ENCODE measurements at places on chromosomes 1 and 21. TPM values are rescaled to one million over a fixed set of nuclear protein-coding genes. Genes with fewer than 3 reads are reported as not detected.

- peak; percentile 50 for DNase-seq
Observed at GRCh38 chr21:44959376-44960091, 19.7 kb downstream of the SLX9 start.

DNA sequence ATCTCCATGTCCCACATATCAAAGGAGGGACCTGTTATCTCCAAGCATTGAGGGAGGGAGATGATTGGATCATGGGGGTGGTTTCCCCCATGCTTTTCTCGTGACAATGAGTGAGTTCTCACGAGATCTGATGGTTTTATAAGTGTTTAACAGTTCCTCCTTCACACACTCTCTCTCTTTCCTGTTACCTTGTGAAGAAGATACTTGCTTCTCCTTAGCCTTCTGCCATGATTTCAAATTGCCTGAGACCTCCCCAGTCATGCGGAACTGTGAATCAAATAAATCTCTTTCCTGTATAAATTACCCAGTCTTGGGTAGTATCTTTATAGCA lies 91.6 kb downstream of the DDAH1 start:
- no peak for DNase-seq

- no peak for DNase-seq
Observed at GRCh38 chr1:91895832-91896556, 10.0 kb upstream of the TGFBR3 start.

Gene DMRTA2
- polyA plus RNA-seq, result 0.26 TPM

DNA sequence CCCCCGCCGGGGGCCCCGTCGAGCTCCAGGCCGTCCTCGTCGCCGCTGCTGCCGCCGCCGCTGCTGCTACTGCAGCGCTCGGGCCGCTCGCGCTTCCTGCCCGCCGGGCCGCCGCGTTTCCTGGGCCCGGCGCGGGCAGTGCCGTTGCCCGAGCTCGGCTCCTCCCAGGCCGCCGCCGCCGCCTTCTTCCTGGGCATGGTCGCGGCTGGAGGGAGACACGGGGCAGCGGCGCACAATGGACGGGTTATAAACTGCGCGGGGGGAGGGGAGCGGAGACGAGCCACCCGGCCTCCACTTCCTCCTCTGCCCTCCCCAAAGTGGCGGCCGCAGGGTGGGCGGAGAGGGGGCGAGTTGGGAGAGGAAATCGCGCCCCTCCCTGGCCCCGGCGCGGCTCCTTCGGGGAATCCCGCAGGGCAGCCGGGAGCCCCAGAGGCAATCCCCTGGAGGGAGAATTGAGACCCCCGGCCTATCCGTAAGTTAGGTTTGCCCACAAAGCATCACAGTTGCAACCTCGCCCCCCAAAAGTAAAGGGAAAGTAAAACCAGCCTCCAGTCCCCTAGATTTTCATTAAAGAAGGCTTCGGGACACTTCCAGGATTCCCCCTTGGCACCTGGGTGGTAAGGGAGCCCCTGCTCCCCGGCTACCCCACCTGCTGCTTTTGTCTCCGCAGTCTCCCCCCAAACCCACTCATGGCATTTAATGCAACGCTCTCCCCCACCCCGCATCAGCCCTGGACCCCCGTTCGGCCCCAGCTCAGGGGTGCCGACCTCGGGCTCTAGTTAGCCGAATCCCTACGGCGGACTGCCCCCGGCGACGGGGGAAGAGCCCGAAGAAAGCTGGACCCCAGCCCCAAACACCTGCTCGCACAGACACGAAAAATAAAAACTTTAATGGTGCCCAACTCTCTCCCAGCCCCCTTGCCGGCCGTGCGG lies 893 bp downstream of the RCC2 start:
- peak; percentile 88 for DNase-seq

- DNase-seq, result peak; percentile 39
Observed at GRCh38 chr1:36766481-36766880, 267.8 kb downstream of the GRIK3 start.

- DNase-seq, result no peak
Observed at GRCh38 chr1:184118046-184118445, 66.5 kb downstream of the TSEN15 start.

Gene DIO1
- not detected for polyA plus RNA-seq

- no peak for DNase-seq
Observed at GRCh38 chr1:22709227-22709626, 1.4 kb upstream of the EPHB2 start.

Gene TRNP1
- 15.2 TPM for polyA plus RNA-seq

Gene PRDM16
- polyA plus RNA-seq, result 21.1 TPM

DNA sequence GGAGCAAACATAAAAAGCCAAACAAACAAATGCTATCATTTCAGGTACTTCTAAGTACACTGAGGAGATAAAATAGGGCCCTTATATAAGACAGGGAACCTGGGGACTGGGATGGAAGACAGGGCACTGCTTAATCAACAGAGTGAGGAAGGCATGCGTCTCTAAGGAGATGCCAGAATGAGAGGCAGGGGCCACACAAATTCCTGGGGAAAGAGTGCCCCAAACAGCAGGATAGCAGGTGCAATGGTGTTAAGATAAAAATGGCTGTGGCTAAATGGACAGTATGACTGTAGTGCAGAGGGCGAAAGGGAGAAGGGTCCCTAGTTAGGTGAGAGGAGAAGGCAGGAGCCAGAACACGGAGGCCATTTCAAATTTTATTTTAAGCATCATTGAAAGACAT lies 113.9 kb downstream of the ZBTB18 start:
- no peak for DNase-seq

DNA sequence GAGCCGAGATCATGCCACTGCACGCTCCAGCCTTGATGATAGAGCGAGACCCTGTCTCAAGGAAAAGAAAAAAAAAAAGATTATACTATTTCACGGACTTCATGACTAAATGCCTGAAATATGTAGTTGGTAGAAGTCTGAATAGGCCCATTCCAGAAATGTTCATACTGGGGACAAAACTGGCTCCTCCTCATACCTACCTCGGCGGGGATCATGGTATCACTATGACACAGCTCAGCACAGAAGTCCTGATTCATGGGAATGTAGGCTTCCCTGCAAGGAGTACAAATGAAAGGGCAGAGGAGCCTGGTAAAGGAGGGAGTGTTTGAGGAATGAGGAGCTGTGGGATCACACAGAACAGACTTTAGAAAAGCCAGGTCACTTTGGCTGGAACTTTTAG lies 5.0 kb downstream of the SPATA46 start:
- DNase-seq, result no peak

DNA sequence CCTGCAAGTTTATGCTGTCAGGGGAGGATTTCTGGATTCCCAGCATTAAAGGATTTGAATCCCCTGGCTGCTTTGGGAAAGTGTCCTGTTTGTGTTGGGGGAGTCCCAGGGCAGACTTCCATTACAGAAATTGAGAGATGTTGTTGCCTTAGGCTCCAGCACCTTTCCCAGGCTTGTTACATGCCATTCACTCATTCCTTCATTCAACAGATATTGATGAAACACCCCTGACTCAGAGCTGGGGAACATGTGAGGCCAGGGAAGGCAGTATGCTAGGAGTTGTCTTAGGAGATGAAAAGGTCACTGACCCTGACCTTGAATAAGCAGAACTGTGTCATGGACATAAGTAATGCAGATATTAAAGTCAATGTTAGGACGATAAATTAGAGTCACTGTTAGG lies 161.7 kb downstream of the NTMT2 start:
- no peak for DNase-seq

GRCh38 chr1:70509996-70510876 lies 99.2 kb downstream of the CTH start:
- no peak for DNase-seq

GRCh38 chr21:38314558-38314957 lies 57.8 kb downstream of the KCNJ15 start:
- no peak for DNase-seq

GRCh38 chr1:246219508-246220030 lies 287.5 kb downstream of the SMYD3 start:
- DNase-seq, result no peak

GRCh38 chr21:33734818-33735217 lies 92.5 kb downstream of the ITSN1 start:
- DNase-seq, result no peak

GRCh38 chr21:36171741-36172331 lies 15.2 kb downstream of the DOP1B start:
- peak; percentile 50 for DNase-seq

GRCh38 chr1:47816325-47817071 lies 180.7 kb downstream of the TRABD2B start:
- DNase-seq, result no peak

DNA sequence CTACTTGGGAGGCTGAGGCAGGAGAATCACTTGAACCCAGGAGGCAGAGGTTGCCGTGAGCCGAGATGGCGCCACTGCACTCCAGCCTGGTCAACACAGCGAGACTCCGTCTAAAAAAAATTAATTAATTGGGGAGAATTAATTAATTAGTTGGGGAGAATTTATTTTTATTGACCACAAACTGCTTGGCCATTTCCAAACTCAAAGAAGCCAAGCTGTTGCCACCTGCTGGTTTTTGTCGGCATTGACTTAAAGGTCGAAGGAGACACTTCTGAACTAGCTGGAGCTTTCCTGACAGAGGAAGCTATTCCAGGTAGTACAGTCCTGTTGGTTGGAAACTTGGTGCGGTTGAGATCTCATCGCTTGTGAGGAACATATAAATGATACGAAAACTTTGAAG lies 13.1 kb downstream of the MAP1LC3C start:
- DNase-seq, result no peak

DNA sequence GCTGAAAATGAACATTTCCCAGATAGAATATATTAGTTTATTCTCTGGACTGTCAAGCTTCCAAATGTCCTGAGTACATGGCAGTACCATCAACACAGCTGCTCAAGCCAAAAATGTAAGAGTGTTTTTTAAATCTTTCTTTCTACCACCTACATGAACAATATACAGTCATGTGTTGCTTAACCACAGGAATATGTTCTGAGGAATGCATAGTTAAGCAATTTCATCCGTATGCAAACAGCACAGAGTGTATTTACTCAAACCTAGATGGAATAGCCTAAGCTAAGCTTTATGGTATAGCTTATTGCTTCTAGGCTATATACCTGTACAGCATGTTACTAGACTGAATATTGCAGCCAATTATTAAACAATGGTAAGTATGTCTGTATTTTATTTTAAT lies 561.9 kb upstream of the ADGRL4 start:
- DNase-seq, result no peak

- DNase-seq, result no peak
Observed at GRCh38 chr1:74010206-74010605, 187.8 kb downstream of the LRRIQ3 start.

GRCh38 chr1:20237646-20238045 lies 51.3 kb upstream of the PLA2G2C start:
- DNase-seq, result no peak

GRCh38 chr1:38989979-38990378 lies 1.1 kb upstream of the AKIRIN1 start:
- DNase-seq, result no peak

Gene CPT2
- polyA plus RNA-seq, result 7.8 TPM

DNA sequence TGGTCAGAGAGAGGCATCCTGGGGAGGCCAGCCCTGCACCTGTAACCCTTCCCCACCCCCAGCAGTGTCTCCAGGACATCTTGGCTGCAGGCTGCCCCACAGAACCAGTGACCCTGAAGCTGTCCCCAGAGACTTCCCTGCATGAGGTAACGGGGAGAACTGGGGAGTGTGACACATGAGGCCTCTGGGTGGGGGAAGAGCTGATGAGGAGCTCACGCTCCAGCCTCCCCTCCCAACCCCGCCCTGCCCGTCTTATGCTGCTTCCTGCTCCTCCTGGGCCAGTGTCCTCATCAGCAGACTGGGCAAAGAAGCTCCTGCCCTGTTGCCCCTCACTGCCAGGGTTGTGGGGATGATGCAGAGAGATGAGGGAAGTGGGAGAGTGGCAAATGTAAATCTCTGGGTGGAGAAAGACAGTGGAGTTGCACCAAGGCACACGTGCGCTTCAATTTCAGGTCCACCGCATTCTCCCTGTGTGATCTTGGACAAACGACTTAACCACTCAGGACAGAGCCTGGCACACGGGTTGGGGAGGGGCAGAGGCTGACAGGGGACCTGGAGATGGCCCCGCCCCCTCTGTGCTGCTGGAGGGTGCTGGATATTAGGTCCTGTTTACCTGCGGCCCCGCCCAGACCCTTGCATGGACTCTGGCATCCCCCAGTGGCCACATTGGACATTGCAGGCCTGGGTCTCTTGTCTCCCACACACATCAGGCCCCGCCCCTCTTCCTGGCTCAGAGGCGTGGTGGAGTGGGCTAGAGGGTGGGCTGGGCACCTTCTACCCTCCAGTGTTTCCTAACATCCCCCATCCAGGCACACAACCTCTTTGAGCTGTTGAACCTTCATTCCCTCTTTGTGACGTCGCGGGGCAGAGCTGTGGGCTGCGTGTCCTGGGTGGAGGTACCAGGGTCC lies 12.3 kb downstream of the CLCNKB start:
- peak; percentile 89 for DNase-seq

DNA sequence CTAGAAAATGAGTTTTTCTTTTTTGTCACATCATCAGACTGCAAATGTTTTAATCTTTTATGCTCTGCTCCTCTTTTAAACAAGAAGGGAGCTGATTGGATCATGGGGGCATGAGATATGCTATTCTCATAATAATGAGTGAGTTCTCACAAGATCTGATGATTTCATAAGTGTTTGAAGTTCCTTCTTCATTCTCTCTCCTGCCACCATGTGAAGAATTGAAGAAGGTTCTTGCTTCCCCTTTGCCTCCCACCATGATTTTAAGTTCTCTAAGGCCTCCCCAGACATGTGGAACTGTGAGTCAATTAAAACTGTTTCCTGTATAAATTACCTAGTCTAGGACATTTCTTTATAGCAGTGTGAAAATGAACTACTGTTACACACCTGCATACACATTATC lies 218.2 kb downstream of the NRIP1 start:
- no peak for DNase-seq

DNA sequence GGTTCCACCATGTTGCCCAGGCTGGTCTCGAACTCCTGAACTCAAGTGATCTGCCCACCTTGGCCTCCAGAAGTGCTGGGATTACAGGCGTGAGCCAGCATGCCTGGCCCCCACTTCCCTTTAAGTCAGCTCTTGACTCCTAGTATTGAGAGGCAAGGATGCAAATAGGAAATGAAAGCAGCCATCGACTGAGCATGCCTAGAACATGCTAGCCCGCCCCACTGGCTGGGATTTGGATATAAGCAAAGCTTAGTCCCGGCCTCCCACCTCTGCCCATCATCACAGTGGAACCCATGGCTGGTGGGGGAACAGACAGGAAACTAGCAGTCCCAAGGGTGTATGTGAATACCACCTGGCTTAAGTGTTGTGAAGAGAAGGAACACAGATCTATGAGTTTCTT lies 10.5 kb downstream of the C1orf167 start:
- no peak for DNase-seq

Gene PADI1
- 0.05 TPM for polyA plus RNA-seq

DNA sequence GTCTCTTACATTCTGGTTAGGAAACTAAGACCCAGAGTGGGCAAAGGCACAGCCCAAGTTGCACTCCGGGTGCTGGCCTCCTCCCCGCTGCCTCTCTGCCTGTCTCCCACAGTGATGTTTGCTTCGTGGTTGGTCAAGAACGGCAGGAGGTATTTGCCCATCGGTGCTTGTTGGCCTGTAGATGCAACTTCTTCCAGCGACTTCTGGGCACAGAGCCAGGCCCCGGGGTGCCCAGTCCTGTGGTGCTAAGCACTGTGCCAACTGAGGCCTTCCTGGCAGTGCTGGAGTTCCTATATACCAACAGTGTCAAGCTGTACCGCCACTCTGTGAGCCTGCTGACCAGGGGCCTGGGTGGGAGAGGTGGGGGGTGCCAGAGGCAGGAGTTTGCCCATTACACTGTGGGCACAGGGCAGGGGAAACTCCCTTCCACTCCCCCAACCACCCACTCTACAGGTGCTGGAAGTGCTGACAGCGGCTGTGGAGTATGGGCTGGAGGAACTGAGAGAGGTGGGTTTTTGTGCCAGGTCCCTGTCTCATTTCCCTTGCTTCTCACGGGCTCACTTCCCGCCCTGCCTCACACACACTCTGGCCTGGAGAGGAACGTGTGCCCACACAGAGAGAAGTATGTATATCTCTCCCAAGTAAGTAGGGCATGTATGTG lies 1.9 kb downstream of the BTBD19 start:
- DNase-seq, result peak; percentile 92

Gene TRMT1L
- polyA plus RNA-seq, result 6.3 TPM

Gene TEDDM1
- polyA plus RNA-seq, result not detected
